ENCODE measurements at places on chromosomes 4 and X.

DNA sequence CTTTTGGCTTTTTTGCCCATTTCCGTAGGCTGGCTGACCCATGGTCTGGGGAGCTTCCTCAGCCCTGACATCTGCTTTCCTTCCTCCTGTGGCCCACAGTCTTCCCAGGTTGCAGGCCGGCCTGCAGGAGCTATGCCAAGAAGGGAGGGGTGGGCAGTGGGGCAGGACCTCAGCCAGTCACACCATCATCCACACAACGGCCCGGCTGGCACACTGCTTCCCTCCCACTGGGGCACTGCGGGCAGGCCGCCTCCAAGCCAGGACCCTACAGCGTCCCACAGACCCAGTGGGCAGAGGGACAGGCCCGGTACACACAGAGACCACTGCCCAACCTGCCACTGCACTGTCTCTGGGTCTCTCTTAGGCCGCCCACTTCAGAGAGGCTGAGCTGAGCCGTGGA, 38.0 kb downstream of the CTBP1 start:
- no peak for DNase-seq

DNA sequence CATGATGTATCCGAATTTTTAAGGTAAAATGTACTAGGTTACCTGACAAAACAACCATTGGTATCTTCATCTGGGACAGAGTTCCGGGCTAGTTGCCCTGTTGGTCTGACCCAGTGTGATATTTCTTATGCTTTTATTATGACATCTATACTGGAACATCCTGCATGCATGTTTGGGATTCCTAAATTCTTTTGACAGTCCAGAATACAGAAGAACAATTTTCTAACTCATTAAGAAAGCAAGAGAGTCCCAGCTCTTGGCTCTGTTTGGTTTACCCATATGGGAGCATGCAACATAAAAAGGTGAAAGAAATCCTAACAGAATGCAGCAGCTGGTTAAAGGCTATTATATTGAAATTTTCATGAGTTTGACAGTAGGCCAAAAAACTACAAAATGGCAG, 247.7 kb upstream of the FTHL17 start:
- no peak for DNase-seq

- no peak for DNase-seq
Measured at GRCh38 chr4:88846206-88846790, 148.7 kb upstream of the NAP1L5 start.

DNA sequence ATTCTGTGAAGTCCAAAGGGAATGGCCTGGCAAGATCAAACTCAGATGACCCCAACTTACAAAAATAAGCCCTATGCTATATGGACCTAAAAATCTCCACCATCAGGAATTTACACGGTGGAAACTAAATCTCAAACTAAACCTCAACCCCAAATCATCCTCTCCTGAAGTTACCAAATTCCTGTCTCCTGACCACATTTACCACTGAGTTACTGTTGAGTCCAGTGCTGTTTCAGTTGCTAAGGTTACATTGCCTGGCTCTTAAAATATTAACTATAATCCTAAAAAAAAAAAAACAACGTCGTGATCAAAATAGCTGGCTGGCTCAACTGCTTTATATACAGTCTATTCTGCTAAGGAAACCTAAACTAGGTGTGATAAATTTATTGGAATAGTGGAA, 315.2 kb upstream of the SLIT2 start:
- DNase-seq: no peak

DNA sequence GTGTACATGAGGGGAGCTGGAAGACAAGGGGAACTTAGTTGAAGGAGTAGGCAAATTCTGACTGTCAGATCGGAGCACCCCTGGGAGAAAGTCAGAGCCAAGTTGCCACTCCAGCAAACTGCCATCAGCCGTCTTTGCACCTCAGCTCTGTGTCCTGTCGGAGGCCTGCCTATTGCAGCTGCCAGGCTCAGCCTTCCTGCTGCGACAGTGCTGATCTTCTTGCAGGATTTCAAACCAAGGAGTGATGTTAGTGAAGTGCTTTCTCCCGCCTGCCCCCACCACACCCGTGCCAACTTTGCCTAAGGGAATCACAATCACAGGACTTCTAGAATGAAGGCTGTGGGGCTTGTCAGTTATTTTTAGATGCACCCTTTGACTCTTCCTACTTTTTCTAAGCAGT, 185.3 kb downstream of the KIT start:
- no peak for DNase-seq

GRCh38 chrX:18769812-18770573, 62.5 kb downstream of the PPEF1 start:
- DNase-seq: no peak

GRCh38 chr4:140059159-140059558, 94.8 kb downstream of the MAML3 start:
- DNase-seq: no peak

DNA sequence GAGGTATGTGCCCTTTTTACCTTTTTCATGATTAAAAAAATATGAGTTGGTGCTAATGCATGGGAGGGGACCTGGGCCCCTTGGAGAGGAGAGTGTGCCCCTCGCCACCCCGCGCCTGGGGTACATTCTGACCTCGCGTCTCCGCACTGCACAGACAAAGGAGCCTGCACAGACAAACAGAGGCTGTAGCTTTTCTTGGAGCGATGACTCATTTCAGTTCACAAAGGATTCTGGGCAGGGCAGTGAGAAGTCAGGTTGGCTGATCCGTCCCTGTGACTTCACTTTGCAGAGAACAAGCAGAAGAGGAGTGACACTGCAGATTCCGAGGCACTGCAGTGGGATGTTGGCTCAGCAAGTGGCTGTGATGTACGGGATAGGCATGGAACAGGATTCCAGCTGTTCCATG, 82.9 kb downstream of the STOX2 start:
- no peak for DNase-seq

DNA sequence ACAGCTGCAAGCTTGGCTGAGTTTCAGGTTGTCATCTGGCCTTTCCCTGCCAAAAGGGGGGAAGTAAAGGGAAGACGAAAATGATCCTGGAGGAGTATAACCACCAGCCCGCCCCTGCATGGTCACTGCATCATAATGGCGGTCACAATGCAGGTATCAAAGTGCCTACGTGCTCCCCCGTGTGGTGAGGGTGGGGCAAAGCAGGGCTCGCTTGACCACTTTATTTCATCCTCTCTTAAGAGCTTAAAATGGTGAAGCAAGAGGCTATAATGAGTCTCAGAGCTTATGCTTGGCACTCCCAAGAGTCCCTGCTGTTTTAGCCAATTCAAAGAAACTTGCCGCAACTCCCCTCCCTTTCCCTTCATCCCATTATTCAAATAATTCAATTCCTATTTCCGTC, 105.6 kb downstream of the APOOL start:
- DNase-seq: peak; percentile 33

DNA sequence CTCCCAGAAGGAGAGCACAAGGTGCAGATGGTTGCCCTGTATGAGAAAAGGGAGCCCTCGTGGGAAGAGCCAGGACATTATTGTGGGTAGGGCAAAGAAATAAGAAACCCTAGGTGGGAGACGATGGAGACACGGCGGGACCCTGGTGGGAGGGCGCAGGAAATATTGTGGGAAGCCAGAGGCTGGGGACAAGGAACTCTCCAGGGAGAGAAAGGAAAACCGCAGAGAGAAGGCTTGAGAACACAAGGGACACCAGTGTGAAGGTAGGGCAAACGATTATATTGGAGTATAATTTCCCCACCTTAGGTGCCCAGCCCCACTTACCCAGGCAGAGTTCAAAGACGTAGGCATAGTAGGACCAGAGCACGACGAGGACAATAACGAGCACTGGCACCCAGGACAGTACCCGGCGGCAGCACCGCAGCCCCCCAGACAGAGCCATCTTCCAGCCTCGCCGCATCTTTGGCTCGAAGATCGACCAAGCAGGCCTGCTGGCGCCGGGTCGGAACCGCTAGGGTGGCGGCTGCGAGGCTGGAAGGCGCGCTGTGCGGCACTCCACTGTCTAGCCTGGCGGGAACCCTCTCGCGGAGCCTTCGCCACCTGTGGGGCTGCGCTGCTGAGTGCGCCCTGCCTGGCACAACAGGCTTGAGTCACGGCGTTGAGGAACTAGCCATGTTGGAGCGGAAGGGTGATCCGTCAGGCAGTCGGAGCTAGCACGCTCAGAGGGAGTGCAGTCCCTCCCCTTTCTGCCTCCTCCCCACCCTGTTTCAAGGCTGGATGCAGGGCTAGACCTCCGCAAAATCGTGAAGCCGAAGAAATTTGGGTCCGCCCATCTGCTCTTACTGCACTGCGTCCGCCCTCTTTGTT, at the start of gene ZDHHC15:
ZDHHC15 (minus strand) TSS at position 473 of the 867 bp plus-strand sequence; CDS start at position 460, 13 bp downstream.
- no peak for DNase-seq

GRCh38 chr4:7521666-7522065, 86.9 kb upstream of the PSAPL1 start:
- DNase-seq: no peak

DNA sequence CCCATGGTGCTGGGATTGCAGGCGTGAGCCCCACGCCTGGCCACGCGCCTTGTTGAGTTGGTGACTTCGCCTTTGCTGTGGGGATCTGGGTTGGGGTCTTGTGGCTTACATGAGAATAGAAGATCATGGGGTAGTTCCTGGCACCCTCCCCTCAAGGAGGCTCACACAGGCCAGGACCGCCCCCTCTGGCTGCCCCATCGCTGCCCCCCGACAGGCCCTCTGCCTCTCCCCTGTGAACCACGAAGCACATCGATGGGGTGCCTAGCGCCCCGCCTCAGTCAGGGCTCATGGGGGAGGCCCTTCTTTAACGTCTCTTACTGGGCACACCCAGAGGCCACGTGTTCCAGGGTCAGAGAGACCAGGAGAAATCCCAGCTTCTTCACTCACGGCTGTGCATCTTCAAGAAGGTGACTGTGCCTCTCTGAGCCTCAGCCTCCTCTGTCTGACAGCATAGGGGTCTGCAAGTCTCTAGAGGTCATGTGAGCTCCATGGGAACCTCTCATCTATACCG, 23.6 kb upstream of the SPON2 start:
- no peak for DNase-seq

- DNase-seq: no peak
Measured at GRCh38 chr4:55574252-55574651, 17.8 kb downstream of the PDCL2 start.

DNA sequence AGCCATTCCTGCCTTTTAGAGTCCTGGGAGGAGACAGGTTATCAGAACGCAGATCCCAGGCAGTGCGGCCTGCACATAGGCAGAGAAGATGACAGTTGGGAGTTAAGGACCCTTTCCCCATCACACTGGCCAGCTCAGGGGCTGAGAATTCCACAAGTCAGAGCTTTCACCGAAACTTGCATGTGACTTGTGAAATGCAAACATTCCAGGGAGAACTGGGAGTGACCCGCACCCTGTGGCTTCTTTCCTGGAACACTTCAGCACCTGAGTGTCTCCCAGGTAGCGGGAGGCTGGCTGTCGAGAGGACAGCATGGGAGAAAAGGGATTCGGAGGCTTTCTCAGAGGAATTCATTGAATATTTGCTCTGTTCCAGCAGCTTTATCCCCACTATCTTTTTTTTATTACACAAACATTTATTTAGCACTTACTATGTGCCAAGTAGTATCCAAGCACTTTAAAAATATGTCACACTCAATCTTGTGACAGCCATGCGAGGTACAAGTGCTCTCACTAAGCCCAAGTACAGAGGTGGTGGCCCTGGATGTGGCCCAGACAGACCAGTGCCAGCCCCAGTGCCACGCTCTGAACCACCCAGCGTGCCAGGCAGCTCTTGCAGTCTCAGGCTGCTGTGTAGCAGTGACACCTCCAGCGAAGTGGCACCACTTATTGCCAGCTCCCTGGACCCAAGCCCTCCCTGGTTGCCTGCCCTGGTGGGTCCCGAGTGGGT, 100.5 kb downstream of the PHKA2 start:
- no peak for DNase-seq

GRCh38 chrX:15524417-15524816, 23.8 kb downstream of the BMX start:
- no peak for DNase-seq

DNA sequence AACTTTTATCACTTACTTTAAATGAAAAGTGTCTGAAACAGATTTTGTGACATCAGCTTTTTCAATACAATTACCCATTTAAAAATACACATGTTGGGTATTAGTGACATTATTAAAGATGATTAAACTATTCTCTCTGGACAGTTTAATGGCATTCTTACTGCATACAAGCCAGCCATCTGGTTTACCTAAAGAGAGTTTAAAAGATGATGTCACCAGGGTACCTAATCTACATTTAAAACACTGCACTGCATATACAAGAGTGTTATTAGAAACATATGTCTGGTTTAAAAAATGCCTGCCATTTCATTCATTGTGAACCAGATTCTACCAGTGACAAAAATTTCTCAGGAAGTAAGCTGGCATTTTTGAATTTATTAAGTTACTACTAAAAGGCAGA, 919.1 kb downstream of the ADGRL3 start:
- no peak for DNase-seq

- DNase-seq: no peak
Measured at GRCh38 chr4:172134521-172134920, 321.3 kb downstream of the GALNTL6 start.

GRCh38 chr4:140704964-140705363, 51.2 kb downstream of the TBC1D9 start:
- DNase-seq: no peak

DNA sequence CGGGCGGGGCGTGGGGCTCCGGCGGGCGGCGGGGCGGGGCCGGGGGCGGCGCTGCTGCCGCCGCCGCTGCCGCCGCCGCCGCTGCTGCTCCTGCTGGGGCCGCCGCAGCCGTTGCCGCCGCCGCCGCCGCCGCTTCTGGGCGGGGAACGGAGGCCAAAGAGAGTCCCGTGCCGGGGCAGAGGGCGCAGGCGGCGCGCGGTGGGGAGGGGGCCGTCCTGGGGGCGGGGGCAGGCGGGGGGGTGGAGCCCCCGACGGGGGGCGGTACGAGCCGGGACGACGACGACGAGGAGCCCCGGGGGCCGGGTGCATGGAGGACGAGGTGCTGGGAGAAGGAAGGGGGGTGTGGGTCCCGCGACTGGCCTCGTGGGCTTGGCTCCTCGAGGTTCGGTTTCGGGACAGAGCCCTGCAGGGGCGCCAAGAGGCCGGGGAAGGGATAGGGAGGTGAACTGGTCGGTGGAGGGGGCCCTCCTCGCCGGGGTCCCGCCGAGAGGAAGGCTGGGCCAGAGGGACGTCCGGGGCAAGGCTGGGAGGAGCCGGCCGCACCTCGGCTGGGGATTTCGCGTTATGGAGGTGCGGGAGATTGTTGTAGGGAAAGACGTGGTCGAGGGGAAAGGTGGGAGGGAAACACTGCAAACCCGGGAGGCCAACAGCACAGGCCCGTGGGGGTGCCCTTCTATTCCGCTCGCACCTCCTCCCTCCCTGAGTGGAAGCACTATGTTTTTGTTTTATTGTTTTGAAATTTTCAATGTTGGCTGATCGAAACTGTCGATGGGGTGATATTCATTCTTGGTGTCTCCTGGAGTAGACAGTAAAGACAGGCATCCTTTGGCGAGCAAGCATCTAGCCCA, 1.9 kb downstream of the BCORL1 start:
- DNase-seq: peak; percentile 14

- no peak for DNase-seq
Measured at GRCh38 chr4:13553081-13553480, 8.8 kb upstream of the NKX3-2 start.

GRCh38 chrX:22136711-22137110, 104.6 kb downstream of the PHEX start:
- DNase-seq: no peak

GRCh38 chrX:112678831-112679230, 907 bp downstream of the LHFPL1 start:
- DNase-seq: no peak
